Activated T-helper 2 cell treated with anti-CD3 and anti-CD28 coated beads, Interferon-gamma antibody, Interleukin-2, Interleukin-4, amounts not matched to agents 10 μg/mL and 5 μg/mL and 100 μg/mL, durations not matched to agents 14 hours and 24 hours and 36 hours (primary cell): ENCODE measurements at places on chromosomes 5 and 9. TPM values are rescaled to one million over a fixed set of nuclear protein-coding genes. Genes with fewer than 3 reads are reported as not detected.

DNA sequence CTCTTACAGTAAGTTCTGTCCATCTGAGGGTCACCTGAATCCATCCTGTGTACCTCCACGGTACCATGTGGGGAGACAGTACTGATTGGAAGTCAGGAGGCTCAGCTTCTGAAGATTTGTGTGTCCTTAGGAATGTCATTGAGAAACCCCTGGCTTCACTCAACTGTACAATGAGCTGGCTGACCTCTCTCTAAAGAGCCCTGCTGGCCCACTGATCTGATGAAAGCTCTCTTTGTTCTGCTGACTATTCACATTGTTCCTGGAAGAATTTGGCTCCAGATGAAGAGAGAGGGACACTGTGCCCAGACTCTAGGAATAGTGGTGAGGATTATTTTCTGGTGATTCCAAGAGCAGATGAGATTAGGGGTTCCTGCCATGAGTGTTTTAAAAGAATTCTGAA lies 141.2 kb downstream of the LURAP1L start:
- DNase-seq = no peak

- DNase-seq = no peak
Measured at GRCh38 chr9:101242651-101243050, 142.2 kb downstream of the BAAT start.

DNA sequence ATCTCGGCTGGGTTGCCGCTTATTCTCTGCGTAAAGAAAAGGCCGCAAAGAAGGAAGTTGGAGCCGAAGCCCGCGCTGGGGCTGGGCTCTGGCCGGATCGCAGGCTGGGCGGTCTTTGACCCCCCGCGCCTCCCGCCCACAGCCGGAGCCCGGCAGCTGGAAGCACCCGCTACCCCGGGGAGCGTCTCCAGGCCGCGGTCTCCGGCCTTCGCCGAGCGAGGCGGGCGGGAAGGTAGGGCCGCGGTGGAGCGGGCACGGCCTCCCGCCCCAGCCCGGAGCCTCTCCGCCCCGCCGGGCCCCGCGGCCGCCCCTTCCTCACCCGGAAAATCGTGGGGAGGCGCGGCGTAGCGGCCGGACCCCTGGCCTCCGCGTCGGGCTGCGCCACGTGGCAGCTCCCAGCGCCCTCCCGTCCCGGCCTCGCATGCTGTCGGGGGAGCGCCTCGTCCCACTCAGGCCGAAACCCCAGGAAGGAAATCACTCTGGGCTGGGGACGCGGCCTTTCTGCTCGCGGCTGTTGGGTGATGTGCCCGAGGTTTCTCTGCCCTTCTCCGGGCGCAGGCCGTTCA lies 12.0 kb downstream of the FOXD1 start:
- no peak for DNase-seq

Gene OR1L4
- not detected in 2 replicates for total RNA-seq

DNA sequence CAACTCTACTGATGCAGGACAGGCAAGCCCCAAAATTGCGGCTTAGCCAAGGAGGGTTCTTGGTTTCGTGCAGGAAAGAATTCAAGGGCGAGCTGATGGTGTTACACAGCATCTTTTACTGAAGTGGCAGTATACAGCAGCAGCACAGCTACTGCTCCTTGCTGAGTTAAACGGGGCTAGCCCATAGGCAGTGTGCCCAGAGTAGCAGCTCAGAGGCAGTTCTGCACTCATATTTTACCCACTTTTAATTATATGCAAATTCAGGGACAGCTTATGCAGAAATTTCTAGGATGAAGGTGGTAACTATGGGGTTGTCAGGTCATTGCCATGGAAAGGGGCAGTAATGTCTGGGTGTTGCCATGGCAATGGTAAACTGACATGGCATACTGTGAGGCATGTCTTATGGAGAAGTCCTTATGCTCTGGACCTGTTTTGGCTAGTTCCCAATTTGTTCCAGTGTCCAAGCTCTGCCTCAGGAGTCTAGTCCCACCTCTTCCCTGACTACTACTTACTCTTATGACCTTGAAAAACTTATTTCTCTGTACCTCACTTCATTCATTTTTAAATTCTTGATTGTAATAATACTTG lies 2.0 kb upstream of the SPINK9 start:
- DNase-seq = no peak

- DNase-seq = no peak
Measured at GRCh38 chr5:78569441-78569840, 79.1 kb downstream of the LHFPL2 start.

DNA sequence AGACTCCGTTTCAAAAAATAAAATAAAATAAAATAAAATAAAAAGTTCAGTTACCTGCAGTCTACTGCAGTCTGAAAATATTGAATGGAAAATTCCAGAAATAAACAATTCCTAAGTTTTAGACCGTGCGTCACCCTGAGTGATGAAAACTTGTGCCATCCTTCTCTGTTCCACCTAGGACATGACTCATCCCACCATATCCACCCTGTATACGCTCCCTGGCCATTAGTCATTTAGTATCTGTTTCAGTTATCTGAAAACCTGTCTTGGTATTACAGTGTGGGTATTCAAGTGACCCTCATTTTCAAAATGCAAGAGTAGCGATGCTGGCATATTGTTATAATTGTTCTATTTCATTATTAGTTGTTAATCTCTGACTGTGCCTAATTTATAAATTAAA lies 51.8 kb upstream of the TEX48 start:
- DNase-seq = no peak

- no peak for DNase-seq
Measured at GRCh38 chr5:83294246-83294645, 177.3 kb upstream of the VCAN start.

DNA sequence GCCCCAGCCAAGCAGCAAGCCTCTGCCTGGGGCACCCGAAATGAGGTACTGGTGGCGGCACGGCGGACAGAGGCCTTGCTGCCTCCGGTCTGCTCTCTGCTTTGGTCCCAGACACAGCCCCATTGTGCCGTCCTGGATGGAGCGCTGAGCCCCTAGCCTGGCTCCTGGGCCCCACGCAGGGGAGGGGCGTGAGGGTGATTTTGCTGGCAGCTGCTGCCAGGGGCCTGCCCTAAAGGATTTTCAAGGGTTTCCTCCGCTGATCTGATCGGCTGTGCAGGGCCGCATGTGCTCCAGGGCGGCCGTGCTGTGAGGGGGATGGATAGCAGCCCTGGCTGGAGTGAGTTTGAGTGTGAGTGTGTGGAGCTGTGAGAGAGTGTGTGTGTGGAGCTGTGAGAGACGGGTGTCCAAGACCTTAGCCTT lies 1.3 kb downstream of the GPSM1 start:
- no peak for DNase-seq

DNA sequence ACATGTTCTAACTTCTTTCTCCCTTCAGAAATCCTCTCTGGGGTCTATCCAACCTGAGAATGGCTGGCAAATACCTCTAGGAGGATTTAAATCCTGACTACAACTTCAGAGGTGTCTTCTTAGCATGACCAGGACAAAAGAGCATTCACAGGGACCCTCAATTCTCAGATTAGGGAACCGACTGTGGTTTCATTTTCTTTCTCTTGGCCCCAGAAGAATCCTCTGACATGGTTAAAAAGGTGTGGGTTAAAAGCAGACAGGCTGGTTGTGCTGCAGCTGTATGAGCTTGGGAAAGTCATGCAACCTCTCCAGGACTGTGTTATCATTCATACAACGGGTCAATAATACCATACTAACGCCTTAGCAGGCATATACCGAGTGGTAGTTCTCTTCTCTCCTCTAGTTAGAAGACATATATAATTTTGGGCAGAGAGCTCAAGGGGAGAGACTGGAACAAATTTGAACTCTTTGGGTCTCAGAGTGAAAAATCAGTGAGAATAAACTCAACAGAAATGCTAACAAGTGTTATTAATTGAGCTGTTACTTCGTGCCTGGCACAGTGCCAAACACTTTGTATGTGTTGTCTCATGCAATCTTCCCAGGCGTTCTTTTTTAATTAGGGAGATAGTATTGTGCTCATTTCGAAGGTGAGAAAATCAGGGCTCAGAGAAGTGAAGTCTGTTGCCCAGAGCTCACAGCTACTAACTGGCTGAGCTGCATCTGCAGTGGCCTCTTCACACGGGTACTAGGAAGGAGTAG lies 35.2 kb downstream of the INSYN2B start:
- DNase-seq = no peak

- no peak for DNase-seq
Measured at GRCh38 chr9:97617939-97618416, 15.2 kb downstream of the TSTD2 start.
